ENCODE measurements at places on chromosomes 1 and 21. TPM values are rescaled to one million over a fixed set of nuclear protein-coding genes. Genes with fewer than 3 reads are reported as not detected.

Gene LCE2B
- not detected for total RNA-seq

Gene EPB41
- total RNA-seq: 95.4 TPM

Gene ZBED6
- 16.3 TPM for total RNA-seq

Gene FAM72C
- 19.1 TPM for total RNA-seq

Data from activated CD8-positive, alpha-beta T cell treated with anti-CD3 and anti-CD28 coated beads, Interleukin-2, amount 10 ng/mL, durations not matched to agents 7 days and 5 days (primary cell).